ENCODE measurements at places on chromosomes 6 and 20.

- DNase-seq: no peak
Measured at GRCh38 chr6:16674801-16675392, 86.4 kb downstream of the ATXN1 start.

DNA sequence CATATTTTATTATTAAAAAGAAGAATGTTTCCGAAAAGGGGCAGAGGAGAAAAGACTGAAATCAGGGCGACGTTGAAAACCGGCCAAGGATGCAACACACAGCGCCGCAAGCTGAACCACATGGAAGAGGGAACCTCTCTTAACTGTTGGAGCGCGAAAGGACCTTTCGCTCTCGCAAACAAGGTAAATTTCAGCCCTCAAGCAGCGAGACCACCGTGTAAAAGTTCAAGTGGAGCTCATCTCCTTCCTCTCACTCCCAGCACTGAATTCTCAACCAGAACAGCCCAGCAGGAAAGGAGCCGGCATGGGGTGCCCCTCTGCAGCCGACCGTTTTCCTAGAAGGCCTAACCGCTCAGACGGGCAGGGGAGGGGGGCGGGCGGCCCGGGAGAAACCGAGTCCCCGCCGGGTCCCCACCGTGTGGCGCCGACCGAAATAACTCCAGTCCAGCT, 621 bp downstream of the GPR63 start:
- no peak for DNase-seq

- DNase-seq: no peak
Measured at GRCh38 chr6:163825033-163825432, 410.5 kb downstream of the QKI start.

- no peak for DNase-seq
Measured at GRCh38 chr6:166258854-166259276, 49.3 kb downstream of the PRR18 start.

DNA sequence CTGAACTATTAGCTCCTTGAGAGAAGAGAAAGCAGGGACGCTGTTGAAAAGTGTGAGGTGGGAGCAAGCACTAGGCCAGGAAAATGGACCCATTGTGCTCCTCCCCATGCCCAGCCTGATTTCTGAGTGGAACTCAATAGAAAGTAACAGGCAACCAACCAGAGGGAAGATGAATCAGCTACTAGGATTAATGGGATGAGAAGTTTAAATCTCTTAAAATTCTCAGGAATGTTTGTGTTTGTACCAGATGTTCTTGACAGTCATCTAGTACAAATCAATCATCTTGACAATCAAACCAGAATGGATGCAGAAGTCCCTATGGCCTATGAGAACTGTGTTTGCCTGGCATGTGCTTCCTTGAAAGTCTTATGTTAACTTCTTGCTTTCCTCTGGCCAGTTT, 48.9 kb downstream of the HDDC2 start:
- DNase-seq: no peak

DNA sequence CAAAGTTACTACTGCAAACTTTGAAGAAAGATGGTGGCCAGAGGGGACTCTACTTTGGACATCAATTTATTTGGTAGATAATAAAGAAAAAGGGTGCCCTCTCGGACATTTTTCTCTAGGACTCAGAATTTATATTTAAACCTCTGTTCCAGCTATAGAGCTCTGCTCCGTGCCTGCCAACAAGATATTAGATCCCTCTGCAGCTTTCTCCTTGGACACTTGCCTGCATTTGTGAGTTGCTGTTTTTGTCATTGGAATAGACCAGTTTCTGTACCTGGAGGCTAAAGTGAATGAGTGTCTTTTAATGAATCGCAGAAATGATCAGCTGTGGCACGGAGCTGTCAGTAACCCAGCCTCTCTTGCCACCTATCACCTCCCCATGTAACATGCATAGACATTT, 253.5 kb downstream of the NRN1 start:
- no peak for DNase-seq

GRCh38 chr6:43715056-43715788, 27.6 kb upstream of the MRPS18A start:
- no peak for DNase-seq

DNA sequence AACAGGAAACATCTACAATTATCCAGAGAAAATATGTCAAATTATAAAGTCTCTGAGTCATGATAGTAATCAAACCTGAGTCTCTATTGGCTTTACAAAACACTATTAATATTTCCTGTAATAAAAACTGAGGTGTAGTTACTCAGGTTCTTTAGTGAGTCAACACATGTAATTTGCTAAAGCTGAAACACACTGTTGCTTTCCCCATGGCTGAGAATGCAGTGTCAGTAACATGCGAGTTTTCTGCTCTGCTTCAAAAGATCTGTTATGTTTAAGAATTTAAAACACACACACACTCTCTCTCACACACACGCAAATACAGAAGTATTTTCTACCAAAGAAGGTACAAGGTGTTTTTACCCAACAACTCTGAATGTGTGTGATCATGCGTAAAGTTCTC, 38.6 kb downstream of the ATXN1 start:
- DNase-seq: no peak

GRCh38 chr20:35994994-35995453, 26.6 kb downstream of the CNBD2 start:
- peak; percentile 61 for DNase-seq

GRCh38 chr6:138497286-138497685, 2.0 kb downstream of the NHSL1 start:
- no peak for DNase-seq

DNA sequence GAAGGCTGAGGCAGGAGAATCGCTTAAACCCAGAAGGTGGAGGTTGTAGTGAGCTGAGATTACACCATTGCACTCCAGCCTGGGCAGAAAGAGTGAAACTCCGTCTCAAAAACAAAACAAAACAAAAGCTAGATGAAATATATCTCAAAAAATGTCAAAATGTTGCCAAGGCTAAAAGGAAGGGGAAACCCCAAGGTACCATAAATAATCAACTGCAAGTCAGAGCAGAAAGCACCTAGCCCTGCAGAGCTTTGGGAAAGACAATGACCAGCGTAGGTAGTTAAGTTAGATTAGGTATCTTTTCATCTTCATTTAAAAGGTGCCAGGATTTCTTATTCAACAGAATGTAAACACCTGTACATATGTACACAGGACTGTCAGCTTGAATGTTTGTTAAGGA, 33.0 kb downstream of the AKIRIN2 start:
- DNase-seq: no peak

GRCh38 chr20:59598625-59599310, 5.6 kb upstream of the PHACTR3 start:
- no peak for DNase-seq

DNA sequence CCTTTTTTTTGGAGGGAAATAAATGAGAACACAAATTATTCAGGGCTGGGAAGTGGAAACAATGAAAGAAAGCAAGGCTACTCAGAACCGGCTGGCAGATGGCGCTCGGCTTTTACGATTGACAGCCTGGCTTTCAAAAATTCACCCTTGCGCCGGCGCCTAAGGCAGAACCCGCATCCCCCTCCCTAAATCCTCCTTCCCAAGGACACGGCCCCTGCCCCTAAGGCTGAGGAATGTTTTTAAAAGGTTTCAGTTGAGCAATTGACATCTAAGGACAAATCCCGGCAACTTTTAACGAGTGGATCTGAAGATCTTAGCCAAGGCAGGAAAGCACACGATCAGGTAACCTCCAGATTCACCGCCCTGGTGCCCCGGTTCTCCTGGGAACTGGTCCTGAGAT, 16.3 kb downstream of the GNAS start:
- no peak for DNase-seq

GRCh38 chr6:27505209-27506027, 32.5 kb upstream of the ZNF184 start:
- DNase-seq: no peak

GRCh38 chr6:90586546-90586835, 381 bp downstream of the MAP3K7 start:
- peak; percentile 29 for DNase-seq

- no peak for DNase-seq
Measured at GRCh38 chr6:145087034-145087433, 648.3 kb downstream of the EPM2A start.

- DNase-seq: no peak
Measured at GRCh38 chr20:46259260-46259859, 48.9 kb downstream of the CDH22 start.

DNA sequence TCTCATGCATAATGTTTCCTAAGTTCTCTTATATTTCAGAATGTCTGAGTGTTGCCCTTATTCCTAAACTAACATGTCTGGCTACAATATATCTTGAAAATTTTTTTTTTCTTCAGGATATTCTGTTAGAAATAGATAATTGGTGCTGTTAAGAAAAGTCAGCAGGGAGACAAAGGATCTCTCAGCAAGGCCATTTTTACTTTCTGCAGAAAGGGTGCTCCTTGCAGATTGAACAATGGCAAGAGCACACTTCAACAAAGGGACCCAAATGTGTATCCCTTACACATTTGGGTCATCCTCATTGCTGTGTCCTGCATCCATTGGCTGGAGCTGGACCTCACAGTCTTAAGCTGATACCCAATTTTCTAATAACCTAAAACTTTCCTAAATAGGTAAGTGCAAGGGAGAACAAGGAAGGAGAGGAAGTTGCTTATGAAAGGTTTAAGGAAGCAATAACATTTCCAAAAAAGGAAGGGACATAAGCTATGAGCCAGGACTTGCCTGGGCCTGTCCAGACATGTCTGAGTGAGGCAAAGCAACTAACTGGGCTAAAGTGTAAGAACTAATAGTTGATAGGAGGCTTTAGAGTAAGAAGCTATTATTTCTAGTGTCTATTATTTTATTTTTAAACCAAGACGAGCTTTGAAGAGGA, 429.6 kb downstream of the BCKDHB start:
- no peak for DNase-seq

- no peak for DNase-seq
Measured at GRCh38 chr20:60200305-60200918, 242.2 kb downstream of the CDH26 start.

DNA sequence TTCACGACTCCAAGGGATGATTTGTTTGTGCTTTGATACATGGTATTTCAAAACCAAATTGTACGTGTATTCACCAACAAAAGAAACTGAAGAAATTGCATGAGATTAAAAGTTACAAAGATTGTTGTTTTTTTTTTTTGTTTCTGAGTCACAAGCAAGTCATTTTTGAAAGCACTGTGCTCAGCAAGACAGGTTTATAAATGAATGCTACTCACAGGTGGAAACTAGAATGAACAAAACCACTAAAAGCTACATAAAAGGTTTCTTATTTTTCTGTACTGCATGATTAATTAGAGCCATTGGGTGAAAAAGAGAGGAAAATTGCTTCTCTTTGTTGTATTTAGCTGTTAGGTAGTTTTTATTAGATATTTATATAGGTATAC, 90.2 kb upstream of the RIPOR2 start:
- DNase-seq: no peak

GRCh38 chr6:139291813-139292619, at the start of gene TXLNB:
Gene TXLNB (minus strand): TSS chr6:139291998. CDS start chr6:139288899, 3,099 bp downstream.
- peak; percentile 64 for DNase-seq

- DNase-seq: no peak
Measured at GRCh38 chr20:43508604-43509040, 1.1 kb downstream of the L3MBTL1 start.

DNA sequence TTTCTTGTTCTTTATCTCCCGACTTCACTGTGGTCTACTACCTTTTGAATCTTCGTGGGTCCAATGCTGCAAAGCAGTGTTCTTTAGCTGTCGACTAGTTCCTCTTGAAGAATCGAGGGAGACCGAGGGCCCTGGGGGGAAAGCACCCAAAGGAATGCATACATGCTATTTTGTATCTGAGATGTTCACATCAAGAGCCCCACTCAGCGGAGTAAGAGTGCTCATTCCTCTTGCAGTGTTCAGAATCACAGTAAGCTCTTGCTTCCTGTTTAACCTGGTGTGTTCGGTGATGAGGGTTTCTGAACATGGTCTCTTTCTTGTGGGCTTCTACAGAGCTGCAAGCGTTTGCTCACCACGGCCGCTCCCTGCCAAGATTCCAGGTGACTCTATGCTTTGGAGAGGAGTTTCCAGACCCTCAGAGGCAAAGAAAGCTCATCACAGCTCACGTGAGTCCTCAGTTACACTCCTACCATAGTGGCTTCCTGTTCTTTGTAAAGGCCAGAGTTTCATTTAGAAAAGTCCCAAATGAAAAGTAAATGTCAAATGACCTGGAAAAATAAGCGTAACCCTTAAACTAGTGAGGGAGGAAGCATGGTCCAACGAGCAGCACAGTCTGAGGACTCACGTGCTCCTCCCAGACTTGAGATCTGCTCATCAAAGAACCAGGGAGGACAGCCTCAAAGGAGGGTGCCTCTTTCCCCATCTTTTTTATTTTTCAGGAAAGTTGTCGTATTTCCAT, 13.3 kb downstream of the IRF4 start:
- DNase-seq: no peak

DNA sequence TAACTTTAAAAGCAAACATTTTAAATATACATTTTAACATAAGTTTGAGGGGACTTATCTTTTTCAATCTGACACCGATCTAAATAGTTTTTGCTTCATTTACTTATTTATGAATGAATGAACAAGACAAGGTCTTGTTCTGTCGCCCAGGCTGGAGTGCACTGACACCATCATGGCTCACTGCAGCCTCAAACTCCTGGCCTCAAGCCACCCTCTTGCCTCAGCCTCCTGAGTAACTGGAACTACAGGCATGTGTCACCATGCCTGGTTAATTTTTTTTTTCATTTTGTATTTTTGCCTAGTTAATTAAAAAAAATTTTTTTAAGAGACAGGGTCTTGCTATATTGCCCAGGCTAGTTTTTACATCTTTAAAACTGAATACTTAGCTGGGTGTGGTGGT, 25.4 kb downstream of the FBXO9 start:
- DNase-seq: no peak

- no peak for DNase-seq
Measured at GRCh38 chr20:36830791-36831691, 44.9 kb upstream of the TLDC2 start.

- no peak for DNase-seq
Measured at GRCh38 chr6:154509421-154510143, 903 bp downstream of the CNKSR3 start.

- no peak for DNase-seq
Measured at GRCh38 chr6:159998538-159998937, 29.7 kb downstream of the IGF2R start.

DNA sequence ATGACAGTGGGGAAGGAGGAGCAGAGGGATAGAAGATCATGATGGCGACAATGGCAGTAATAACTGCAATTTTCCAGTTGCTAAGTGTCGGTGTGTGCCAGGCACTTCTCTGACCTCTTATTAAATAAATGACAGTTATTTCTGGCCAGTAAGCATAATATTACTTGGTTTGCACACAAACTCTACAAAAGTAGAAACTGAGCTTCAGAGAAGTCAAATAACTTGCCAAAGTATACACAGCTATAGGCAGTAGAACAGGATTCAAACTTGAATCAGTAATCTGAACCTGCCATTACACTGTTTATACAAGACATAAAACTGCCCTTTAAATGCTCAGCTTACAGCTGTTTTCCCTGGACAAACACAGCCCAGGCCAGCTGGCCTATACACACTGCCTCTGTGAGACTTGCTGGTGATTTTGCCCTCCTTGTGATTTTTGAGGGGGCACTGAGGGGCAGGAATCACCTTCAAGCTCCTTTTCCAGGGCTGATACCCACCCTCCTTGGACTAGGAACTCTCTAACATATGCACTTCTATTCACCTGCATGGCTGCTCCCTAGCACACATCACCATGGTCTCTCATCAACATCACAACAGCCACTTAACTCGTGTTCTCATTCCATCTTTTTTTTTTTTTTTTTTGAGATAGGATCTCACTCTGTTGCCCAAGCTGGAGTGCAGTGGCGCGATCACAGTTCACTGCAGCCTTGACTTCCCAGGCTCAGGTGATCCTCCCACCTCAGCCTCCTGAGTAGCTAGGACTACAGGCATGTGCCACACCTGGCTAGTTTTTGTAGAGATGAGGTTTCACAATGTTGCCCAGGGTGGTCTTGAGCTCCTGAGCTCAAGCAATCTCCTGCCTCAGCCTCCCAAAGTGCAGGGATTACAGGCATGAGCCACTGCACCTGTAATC, 63.6 kb downstream of the SLC23A2 start:
- no peak for DNase-seq
